ENCODE measurements at places on chromosomes 11 and 22. TPM values are rescaled to one million over a fixed set of nuclear protein-coding genes. Genes with fewer than 3 reads are reported as not detected.

DNA sequence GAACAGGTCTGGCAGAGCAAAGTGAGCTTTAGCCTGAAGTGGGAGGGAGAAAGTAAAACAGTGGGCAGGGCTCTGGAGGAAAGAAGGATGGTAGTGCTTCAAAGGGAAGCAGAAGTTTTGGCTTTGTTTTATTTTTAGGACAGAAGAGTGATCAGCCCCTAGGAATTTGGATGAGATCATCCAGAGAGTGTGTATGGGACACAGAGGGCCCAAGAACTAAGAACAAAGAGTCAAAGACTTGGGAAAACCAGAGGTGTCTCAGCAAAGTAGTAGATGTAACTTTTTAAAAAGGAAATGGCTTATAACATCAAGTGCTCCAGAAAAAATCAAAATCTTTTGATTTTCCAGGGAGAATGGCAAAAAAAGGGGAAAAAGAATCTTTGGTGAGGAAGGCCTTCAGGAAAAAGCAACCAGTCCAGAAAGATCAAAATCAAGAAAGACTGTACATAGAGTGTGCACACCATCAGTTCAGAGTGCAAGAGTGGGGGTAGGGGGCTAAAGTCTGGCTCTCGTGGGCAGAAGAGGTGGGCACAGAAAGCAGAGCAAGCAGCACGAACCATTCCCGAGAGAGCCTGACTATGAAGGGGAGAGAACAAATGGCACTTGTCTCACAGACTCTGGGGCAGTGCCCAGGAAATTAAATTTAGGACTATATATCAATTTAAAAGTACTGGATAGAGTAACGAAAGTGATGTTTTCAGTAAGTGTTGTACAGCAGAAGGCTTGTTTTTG, 30.0 kb downstream of the MAPK1 start:
- no peaks in the 10 kb centered on the region for H3K27me3 ChIP-seq
- H3K36me3 ChIP-seq, result no peaks in the 10 kb centered on the region
- no peak overlapping the region for H3K4me3 ChIP-seq
- no peak for DNase-seq
- H3K27ac ChIP-seq, result peak overlapping the region; percentile 53
- H3K4me1 ChIP-seq, result peaks cover 27% of the 10 kb centered on the region

The EP300 gene
- 25.2 TPM for total RNA-seq

The C11orf97 gene
- total RNA-seq, result not detected

DNA sequence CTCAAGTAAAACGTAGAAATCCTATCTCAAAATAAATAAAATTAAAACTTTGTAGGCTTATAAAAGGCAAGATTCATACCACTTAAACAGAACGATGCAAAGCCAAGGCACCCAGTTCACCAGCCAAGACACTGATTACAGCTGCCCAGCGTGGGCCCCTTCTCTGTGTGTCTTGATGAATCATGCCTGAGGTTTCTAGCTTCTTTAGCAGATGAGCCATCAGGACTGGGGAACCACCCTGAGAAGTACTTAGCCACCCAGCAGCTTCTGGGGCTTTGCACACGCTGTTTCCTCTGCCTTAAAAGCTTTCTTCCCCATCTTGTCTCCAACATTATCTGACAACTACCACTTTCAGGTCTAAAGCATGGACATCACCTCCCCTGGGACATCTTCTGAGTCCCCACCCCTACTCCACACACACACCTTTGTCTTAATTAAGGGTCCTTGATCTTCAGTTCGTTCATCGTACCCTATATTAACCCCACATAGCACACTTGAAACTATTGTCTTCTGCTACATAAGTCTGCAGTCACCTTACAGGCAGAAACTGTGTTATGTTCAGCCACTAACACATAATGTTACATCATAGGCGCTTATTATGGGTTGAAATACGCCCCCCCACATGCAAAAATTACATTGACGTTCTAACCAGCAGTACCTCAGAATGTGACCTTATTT, 8.7 kb upstream of the LAYN start:
- H3K36me3 ChIP-seq, result no peaks in the 10 kb centered on the region
- peaks cover 6% of the 10 kb centered on the region for H3K27me3 ChIP-seq
- DNase-seq, result no peak
- no peak overlapping the region for H3K4me3 ChIP-seq
- no peaks in the 10 kb centered on the region for H3K4me1 ChIP-seq
- no peak overlapping the region for H3K27ac ChIP-seq

DNA sequence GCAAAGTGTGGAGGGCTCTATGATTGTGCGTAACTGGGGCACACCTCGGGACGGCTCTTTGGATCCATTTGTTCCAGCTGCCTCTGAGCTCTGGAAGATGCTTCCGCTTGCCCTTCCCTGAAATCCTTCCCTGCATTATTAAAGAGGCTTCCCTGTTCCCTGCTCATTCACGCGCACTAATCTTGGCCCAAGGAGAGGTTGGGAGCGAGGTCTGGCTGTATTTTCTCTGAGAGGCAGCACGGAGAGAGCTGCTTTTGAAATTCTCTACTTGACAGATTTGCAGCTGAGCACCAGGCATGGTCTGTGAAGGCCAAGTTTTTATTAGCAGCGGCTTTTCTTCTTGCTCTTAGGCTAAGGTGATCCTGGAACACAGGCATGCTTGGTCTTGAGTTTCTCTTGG, 94.8 kb upstream of the NTM start:
- DNase-seq, result no peak
- H3K4me3 ChIP-seq, result no peak overlapping the region
- H3K27me3 ChIP-seq, result no peaks in the 10 kb centered on the region
- H3K27ac ChIP-seq, result no peak overlapping the region

GRCh38 chr11:123426789-123427188, 3.3 kb upstream of the GRAMD1B start:
- H3K4me1 ChIP-seq, result no peaks in the 10 kb centered on the region
- H3K27me3 ChIP-seq, result no peaks in the 10 kb centered on the region
- H3K4me3 ChIP-seq, result no peak overlapping the region
- no peaks in the 10 kb centered on the region for H3K36me3 ChIP-seq
- no peak for DNase-seq

The HEPN1 gene
- total RNA-seq, result not detected

GRCh38 chr22:34781681-34782080, 284.3 kb upstream of the ISX start:
- no peaks in the 10 kb centered on the region for H3K27me3 ChIP-seq
- DNase-seq, result no peak
- H3K27ac ChIP-seq, result no peak overlapping the region
- H3K4me1 ChIP-seq, result no peaks in the 10 kb centered on the region
- no peaks in the 10 kb centered on the region for H3K36me3 ChIP-seq

The MRGPRF gene
- 1.4 TPM for total RNA-seq

The APOC3 gene
- total RNA-seq, result not detected

The TTC12 gene
- 13.9 TPM for total RNA-seq

GRCh38 chr11:16613512-16614381, 124.7 kb upstream of the C11orf58 start:
- peak overlapping the region; percentile 54 for H3K4me3 ChIP-seq
- no peaks in the 10 kb centered on the region for H3K27me3 ChIP-seq
- H3K4me1 ChIP-seq, result no peaks in the 10 kb centered on the region
- no peaks in the 10 kb centered on the region for H3K36me3 ChIP-seq

GRCh38 chr11:17989306-17989705, 23.5 kb downstream of the SERGEF start:
- H3K4me1 ChIP-seq, result no peaks in the 10 kb centered on the region
- DNase-seq, result no peak
- no peaks in the 10 kb centered on the region for H3K36me3 ChIP-seq
- no peaks in the 10 kb centered on the region for H3K27me3 ChIP-seq
- H3K27ac ChIP-seq, result no peak overlapping the region
- H3K4me3 ChIP-seq, result no peak overlapping the region

- DNase-seq, result no peak
- H3K4me3 ChIP-seq, result no peak overlapping the region
- H3K27me3 ChIP-seq, result no peaks in the 10 kb centered on the region
- H3K36me3 ChIP-seq, result no peaks in the 10 kb centered on the region
Measured at GRCh38 chr22:46607483-46608114, 12.6 kb upstream of the GRAMD4 start.

DNA sequence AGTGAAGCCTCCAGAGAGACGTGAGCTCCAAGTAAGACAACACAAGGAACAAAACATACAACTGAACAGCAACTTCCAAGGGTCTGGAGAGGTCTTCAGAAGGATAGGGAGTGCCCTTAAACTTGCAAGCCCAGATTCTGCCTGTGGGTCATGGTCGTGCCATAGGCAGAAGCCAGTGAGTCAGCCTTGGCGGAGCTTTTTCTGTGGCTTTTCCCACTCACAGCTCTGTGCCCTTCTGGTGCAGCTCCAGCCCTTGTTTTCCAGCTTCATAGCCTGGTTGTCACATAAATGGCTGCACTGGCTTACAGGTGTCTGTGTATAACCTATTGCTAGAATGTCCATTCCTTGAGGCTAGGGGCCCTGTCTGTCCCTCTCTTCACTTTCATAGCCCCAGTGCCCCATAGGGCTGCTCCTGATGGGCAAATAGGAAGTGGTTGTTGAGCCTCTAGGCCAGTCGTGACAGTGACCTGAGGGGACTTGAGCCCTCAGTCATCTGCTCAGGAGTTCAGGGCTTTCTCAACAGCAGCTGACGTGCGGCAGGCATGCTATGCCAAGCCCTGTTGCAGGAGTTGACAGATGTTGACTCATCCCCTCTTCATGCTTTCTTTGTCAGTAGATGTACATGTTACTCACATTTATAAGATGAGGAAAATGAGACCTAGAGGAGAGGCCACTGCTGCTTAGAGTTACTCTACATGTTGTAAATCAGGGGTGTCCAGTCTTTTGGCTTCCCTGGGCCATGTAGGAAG, 7.4 kb downstream of the MED15 start:
- no peaks in the 10 kb centered on the region for H3K36me3 ChIP-seq
- H3K27me3 ChIP-seq, result no peaks in the 10 kb centered on the region
- no peak for DNase-seq
- H3K4me3 ChIP-seq, result no peak overlapping the region
- H3K4me1 ChIP-seq, result no peaks in the 10 kb centered on the region
- no peak overlapping the region for H3K27ac ChIP-seq

DNA sequence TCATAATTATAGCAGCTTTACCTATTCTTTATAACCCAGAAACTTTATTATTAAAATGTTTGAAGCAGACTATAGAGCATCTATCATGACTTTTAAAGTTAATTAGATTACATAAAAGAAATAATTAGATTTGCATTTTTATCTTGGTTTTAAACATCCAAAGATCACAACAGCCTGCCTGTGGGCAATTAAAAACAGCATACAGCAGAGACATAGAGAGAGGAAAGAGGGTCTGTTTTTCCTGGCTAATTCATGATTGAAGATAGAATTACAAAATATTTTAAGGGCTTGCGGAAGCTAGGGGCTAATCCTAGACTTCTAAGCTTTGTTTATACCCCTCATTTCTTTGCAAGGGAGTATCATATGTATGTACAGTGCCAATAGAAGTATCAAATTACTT, 178.1 kb downstream of the SOX6 start:
- no peaks in the 10 kb centered on the region for H3K36me3 ChIP-seq
- no peaks in the 10 kb centered on the region for H3K4me1 ChIP-seq
- H3K27ac ChIP-seq, result no peak overlapping the region
- no peak for DNase-seq
- no peaks in the 10 kb centered on the region for H3K27me3 ChIP-seq

DNA sequence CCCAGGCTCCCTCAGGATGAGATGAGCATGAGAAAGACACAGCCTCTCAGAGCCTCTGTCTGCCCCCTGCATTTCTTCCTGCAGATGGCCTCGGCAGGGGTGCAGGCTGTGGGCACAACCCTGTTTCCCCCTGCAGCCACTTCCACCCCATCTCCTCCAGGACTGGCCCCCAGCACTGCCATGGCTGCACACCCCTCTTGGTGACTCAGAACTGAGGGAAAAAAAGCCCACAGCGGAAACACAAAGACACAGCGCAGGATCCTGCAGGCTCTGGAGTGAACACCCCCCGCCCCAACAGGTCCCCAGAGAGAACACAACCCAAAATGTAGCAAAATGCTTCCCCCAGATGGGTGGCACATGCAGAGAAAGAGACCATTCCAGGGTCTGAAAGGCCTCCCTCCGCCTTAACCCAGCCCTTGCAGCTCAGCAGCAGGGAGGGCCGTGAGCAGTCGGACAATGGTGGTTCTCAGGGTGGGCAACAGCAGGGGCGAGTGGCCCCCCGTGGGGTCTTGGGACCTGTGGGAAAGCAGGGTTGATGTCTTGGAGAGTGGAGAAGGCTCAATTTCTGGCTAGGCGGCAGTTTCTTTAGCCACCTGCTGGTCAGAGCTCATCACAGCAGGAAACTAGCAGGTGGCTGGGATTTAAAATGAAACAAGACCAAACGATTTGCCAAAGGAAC, 8.0 kb downstream of the TUBGCP6 start:
- H3K4me3 ChIP-seq, result no peak overlapping the region
- peaks cover 6% of the 10 kb centered on the region for H3K4me1 ChIP-seq
- no peaks in the 10 kb centered on the region for H3K36me3 ChIP-seq
- no peak overlapping the region for H3K27ac ChIP-seq
- peak; percentile 55 for DNase-seq

DNA sequence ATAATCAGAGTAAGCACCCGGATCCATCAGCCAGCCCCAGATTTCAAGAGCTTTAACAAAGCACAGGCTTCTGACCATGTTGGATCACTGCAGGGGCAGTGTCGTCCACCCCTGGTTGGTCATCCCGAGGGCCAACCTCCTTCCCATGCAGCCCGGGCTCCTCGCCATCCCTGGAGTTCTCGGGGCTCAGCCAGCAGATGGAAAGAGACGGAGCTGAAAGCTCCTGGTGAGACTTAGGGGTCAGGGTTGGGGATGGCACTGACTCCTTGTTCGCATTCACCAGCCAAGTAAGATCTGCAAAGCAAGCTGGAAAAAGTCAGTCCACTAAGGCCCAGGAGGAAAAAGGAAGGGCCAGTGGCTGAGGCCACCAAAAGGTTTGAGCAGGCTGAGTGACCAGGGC, 888.9 kb downstream of the BRD1 start:
- no peaks in the 10 kb centered on the region for H3K36me3 ChIP-seq
- no peak for DNase-seq
- no peak overlapping the region for H3K27ac ChIP-seq
- H3K27me3 ChIP-seq, result no peaks in the 10 kb centered on the region

The RASGRP2 gene
- total RNA-seq, result 2.1 TPM

GRCh38 chr11:16337421-16338213, 18.7 kb downstream of the SOX6 start:
- H3K4me3 ChIP-seq, result no peak overlapping the region
- H3K36me3 ChIP-seq, result no peaks in the 10 kb centered on the region
- peak overlapping the region; percentile 8 for H3K27ac ChIP-seq
- H3K27me3 ChIP-seq, result no peaks in the 10 kb centered on the region
- peaks cover 15% of the 10 kb centered on the region for H3K4me1 ChIP-seq

The CYTH4 gene
- total RNA-seq, result 0.79 TPM

- no peaks in the 10 kb centered on the region for H3K27me3 ChIP-seq
- H3K27ac ChIP-seq, result no peak overlapping the region
- no peak for DNase-seq
Measured at GRCh38 chr11:75505916-75506692, 19.6 kb downstream of the GDPD5 start.

DNA sequence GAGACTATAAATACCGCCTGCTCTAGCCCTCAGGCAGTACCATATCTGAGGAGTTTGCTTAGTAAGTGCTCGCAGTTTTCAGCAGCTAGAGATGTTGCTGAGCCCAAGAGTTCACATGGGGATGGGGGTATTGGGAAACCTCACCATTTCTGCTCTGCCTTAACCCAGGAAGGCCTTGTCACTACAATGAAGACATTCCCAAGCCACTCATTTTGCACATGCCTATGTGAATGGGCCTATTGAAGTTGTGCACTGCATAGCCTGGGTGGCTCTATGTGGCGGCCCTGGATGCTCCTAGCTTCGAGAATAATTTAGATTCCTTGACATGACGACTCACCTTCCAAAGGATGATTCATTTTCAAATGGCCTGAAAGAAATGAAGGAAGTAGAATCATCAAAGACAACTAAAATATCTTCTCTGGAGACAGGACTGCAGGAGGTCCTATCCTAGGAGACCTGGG, 163.4 kb downstream of the ADAMTS15 start:
- H3K4me1 ChIP-seq, result no peaks in the 10 kb centered on the region
- H3K27ac ChIP-seq, result no peak overlapping the region
- no peaks in the 10 kb centered on the region for H3K36me3 ChIP-seq

- no peak overlapping the region for H3K27ac ChIP-seq
- no peaks in the 10 kb centered on the region for H3K4me1 ChIP-seq
- no peak overlapping the region for H3K4me3 ChIP-seq
- no peaks in the 10 kb centered on the region for H3K36me3 ChIP-seq
- no peak for DNase-seq
Measured at GRCh38 chr11:94673386-94673785, 94.8 kb upstream of the AMOTL1 start.

All from pancreas (tissue), 10 donors.